ENCODE measurements at places on chromosomes 13 and 19.

DNA sequence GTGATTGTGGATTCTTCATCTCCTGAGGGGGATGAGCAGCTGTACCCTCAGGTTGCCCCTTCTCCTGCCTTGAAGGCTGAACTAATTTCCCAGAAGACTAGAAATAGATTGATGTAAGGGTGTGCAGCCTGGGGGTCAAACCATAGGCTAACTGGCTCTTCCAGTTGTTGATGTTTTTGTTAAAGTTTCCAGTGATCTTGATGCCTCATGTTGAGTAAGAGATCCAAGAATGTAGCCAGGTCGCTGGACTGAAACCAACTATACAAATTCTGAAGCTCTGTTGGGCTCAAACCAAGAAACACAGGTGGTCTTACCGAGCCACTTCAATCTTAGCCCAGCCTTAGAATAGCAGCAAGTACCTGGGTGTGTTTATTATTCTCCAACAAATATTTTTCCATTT lies 391.8 kb downstream of the KLF5 start:
- DNase-seq = no peak

DNA sequence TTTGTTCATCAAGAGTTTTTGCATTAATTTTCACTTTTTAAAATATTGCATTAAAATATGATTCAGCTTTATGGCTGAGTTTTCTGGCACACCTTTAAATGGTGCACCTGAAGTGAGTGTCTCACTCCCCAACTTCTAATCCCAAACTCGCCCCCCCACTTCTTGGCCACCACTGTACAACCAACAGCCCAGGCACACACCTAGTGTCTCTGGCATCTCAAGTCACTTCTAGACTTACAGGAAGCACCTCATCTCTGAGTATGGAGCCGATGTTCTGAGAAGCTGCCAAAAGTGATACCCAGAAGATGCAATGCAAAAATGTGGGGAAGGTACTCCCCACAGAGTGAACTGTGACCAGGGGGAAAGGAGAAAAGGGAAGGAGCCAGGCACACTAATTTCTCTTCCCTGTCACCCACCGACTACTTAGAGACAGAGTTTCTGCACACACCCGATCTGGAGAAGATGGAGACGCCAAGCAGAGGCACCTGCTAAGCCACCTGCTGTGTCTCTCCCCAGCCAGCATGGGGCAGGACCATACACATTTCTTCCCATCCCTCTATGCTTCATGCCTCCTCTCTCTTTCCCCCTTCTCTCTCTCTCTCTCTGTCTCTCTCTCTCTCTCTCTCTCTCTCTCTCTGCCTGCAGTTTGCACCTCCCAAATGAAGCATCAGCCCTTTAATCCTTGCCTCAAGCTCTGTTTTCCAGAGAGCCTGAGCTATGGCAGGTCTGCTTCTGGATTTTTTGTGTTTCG lies 155.3 kb upstream of the ZNF507 start:
- DNase-seq = no peak

DNA sequence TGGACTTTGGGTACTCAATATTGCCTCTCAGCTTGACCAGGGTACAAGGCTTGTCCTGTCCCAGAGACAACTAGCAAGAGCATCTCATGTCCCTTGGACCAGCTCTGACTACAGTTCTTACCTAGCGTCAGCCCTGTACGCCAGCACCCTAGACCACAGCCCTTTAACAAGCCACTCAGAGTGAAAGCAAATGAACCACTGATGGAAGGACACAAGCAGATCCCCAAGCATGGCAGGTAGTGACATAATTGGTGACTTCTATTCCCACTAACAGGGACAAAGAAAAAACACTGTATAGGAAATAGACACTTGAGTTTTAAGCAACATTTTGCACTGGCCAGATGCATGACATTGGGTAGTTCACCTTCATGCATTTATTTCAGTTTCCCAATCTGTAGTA lies 8.8 kb upstream of the LRCH1 start:
- DNase-seq = no peak

DNA sequence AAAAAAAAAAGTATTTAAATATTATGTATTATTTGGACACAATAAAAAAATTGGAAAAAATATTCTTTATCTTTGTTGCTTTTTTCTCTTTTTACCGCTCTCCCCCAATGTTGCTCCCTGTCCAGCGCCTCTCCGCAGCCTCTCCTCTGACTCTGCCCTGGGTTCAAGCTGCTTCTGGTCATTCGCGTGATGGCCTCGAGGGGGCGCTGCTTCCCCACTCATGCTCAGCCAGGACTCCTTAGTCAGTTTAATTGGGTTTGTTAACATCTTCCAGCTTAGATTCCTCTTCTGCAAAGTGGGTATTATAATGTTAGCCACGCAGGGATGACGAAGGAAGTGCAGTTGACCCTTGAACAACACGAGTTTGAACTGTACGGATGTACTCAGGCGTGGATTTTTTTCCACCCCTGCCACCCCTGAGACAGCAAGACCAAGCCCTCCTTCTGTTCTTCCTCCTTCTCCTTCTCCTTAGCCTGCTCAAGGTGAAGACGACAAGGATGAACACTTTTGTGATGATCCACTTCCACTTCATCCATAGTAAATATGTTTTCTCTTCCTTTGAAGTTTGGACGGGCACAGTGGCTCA lies 4.9 kb upstream of the NWD1 start:
- peak; percentile 12 for DNase-seq

DNA sequence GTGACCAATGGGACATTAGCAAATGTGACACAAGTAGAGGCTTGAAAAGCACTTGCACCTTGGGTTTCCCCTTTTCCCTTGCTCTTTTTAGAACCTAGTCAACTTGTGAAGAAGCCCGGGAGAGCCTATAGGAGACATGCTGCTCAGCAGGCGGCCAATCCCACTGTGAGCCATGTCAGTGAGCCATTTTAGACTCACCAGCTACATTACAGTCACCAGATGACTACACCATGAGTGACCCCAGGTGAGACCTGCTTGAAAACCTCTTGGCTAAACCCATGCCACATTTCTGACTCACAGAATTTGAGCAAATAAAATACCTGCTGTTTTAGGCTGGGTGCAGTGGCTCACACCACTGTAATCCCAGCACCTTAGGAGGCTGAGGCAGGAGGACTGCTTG lies 317.5 kb downstream of the KLF12 start:
- DNase-seq = no peak

DNA sequence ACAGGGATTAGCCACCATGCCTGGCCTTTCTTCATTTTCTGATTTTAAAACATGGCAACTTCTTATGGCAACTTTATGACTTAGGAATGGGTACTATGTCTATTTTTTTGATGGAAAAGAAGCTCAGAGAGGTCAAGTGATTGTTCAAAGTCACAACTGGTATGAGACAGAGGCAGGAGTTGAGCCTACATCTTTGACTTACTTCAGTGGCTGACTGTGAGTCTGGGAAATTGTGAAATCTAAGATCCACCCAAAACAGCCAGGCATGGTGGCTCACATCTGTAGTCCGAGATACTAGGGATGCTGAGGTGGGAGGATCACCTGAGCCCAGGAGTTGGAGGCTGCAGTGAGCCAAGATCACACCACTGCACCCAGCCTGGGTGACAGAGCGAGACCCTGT lies 2.4 kb upstream of the ACTL9 start:
- no peak for DNase-seq

- DNase-seq = no peak
Measured at GRCh38 chr19:51891193-51891747, 3.5 kb upstream of the ZNF577 start.

- DNase-seq = no peak
Measured at GRCh38 chr13:113621046-113621445, 36.5 kb downstream of the TFDP1 start.

DNA sequence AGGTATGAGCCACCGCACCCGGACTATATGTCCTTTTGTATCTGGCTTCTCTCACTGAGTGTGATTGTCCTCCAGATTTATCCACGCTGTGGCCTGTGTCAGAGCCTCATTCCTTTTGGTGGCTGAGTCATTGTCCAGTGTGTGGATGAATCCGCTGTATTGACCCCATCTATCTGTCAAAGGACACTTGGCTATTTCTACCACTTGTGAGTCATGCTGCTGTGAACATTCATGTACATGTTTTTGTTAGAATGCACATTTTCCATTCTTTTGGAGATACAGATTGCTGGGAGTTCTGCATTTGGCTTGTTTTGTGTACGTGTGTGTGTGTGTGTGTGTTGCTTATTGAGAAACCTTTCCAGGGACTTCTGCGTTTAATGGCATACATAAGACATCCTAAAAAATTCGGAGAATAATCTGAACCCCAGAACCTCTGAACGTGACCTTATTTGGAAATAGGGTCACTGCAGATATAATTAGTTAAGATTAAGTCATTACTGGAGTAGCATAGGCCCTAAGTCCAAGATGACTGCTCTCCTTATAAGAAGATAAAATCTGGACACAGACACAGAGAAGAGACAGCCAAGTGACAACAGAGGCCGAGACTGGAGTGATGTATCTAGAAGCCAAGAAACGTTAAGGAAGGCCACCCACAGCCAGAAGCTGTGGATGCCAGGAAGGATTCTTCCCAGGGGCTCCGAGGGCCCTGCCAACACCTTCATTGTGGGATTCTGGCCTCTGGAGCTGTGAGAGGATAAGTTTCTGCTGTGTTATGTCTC lies 4.9 kb upstream of the GIPC3 start:
- no peak for DNase-seq

Measured in activated CD8-positive, alpha-beta memory T cell treated with anti-CD3 and anti-CD28 coated beads for 48 hours (primary cell).